Cardiac muscle cell (in vitro differentiated cells and primary cell): ENCODE measurements at places on chromosomes 5 and 9. TPM values are rescaled to one million over a fixed set of nuclear protein-coding genes. Genes with fewer than 3 reads are reported as not detected.
A peak's percentile ranks its signal among the peaks of the same experiment; 100 is the strongest.

GRCh38 chr5:62256161-62257019, 49.6 kb upstream of the KIF2A start:
- no peak overlapping the region for H3K4me3 ChIP-seq
- H3K27ac ChIP-seq: no peak overlapping the region
- no peaks in the 10 kb centered on the region for H3K36me3 ChIP-seq
- no peak for DNase-seq
- no peaks in the 10 kb centered on the region for H3K4me1 ChIP-seq

GRCh38 chr5:150780187-150780692, 1.7 kb downstream of the SMIM3 start:
- peaks cover 7% of the 10 kb centered on the region for H3K4me1 ChIP-seq
- no peaks in the 10 kb centered on the region for H3K36me3 ChIP-seq
- no peak overlapping the region for H3K4me3 ChIP-seq
- no peaks in the 10 kb centered on the region for H3K27me3 ChIP-seq
- DNase-seq: peak; percentile 44

The SPINK13 gene
- not detected in 2 replicates for total RNA-seq

- peaks cover 15% of the 10 kb centered on the region for H3K4me1 ChIP-seq
- H3K36me3 ChIP-seq: no peaks in the 10 kb centered on the region
- H3K27ac ChIP-seq: peak overlapping the region; percentile 41
Measured at GRCh38 chr9:69265891-69266290, 59.1 kb upstream of the ENTREP1 start.

DNA sequence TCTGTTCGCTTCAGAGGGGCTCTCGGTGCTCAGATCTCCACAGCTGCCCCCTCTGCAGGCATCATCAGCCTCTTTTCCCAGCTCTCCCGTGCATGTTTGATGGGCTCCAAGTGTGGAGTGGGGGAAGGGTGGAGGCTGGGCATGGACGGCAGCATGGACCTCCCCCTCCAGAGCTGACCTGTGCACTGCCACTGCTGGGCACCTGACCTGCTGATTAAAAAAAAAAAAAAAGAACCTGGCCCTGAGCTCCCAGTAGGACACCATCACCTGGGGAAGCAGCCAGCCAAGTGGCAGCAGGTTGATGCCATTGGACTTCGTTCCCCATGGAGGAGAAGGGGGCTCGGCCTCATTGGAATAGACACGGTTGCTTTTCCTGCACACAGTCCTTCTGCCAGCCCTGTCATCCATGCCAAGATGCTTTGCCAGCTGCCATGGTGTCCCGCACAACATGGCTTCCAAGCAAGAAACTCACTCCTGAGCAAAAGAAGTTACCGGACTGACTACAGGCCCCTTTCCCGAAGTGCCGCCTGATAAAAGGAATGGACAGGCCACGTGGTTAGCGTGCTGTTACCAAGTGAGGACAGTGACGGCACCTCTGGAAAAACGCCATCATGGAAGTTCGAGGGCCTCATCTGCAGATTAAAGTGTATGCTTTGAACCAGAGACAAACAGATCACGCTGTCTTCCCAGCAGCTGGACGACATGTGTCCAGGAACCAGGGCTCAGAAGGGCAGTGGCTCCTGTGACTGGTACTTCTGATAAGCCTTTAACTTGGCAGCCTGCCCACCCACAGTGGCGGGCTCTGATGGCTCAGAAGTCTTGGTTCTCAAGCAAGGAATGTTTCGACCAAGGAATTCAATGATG, 14.7 kb upstream of the BRD3OS start:
- H3K4me3 ChIP-seq: no peak overlapping the region
- no peaks in the 10 kb centered on the region for H3K36me3 ChIP-seq
- H3K4me1 ChIP-seq: no peaks in the 10 kb centered on the region
- DNase-seq: peak; percentile 18
- H3K27me3 ChIP-seq: no peaks in the 10 kb centered on the region

- H3K27ac ChIP-seq: no peak overlapping the region
- H3K36me3 ChIP-seq: no peaks in the 10 kb centered on the region
- H3K4me1 ChIP-seq: peaks cover 20% of the 10 kb centered on the region
- peaks cover 35% of the 10 kb centered on the region for H3K27me3 ChIP-seq
- no peak for DNase-seq
Measured at GRCh38 chr5:154466671-154467070, 11.4 kb downstream of the HAND1 start.

DNA sequence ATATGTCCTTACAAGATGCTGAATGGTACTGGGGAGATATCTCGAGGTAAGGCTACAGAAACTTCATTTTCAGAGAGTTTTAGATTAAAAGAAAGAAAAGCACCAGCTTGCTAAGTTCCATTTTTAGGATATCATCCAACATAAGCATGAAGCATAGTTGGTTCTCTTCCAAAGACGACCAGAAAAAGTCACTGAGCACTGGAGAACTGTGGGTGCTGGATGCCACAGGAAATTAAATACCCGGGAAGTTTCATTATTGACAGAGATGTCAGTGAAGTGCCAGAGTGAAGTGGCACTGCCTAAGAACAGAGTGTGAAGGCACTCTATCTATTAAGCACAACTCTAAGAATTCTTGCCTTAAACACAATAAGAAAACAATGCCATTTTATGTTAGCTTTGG, 76.8 kb downstream of the PIK3R1 start:
- H3K27ac ChIP-seq: no peak overlapping the region
- H3K4me3 ChIP-seq: no peak overlapping the region
- no peaks in the 10 kb centered on the region for H3K27me3 ChIP-seq
- peaks cover 47% of the 10 kb centered on the region for H3K36me3 ChIP-seq
- H3K4me1 ChIP-seq: peaks cover 34% of the 10 kb centered on the region

The FAM221B gene
- not detected in 2 replicates for total RNA-seq

The CDH9 gene
- not detected in 2 replicates for total RNA-seq

DNA sequence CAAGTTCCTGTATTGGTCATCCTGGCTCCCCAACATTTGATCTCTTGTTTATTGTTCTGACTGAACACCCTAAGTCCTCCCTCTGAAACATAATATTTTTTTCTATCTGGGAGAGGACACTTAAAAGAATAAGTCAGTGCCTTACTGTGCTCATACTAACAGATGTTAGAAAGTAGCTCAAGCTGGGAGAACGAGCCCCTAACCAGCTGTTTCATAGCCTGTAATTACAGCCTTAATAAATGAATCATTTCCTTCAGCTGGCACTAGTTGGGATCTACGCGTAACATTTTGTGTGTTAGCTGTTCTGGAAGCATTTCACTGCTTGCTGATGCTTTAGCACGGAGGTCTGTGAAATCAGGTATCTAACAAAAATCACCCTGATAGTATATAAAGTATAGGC, 345.9 kb upstream of the RIOK2 start:
- H3K27me3 ChIP-seq: no peaks in the 10 kb centered on the region
- no peak for DNase-seq
- no peak overlapping the region for H3K27ac ChIP-seq
- no peak overlapping the region for H3K4me3 ChIP-seq
- H3K4me1 ChIP-seq: no peaks in the 10 kb centered on the region

DNA sequence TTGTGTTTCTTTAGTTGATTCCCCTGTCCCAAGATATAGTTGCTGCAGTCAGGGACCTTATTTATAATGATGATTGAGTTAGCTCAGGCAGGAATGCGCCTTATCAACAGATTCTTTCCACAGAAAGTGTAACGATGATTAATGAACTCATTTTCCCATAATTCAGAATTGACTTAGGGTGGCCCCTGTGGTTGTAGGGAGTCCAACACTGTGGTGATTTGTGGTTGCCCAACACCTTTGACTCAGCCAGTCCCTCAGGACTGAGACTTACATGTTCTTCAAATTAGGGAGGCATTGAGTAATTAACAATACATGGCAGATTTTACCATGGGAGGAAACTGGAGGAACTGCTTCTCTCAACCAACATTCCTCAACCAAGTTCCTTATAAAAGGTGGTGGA, 221.9 kb downstream of the GABRG2 start:
- H3K4me3 ChIP-seq: no peak overlapping the region
- no peaks in the 10 kb centered on the region for H3K36me3 ChIP-seq
- H3K27ac ChIP-seq: no peak overlapping the region
- no peaks in the 10 kb centered on the region for H3K27me3 ChIP-seq

GRCh38 chr5:176646707-176647029, 616 bp upstream of the TSPAN17 start:
- H3K27me3 ChIP-seq: no peaks in the 10 kb centered on the region
- no peaks in the 10 kb centered on the region for H3K36me3 ChIP-seq
- H3K4me1 ChIP-seq: no peaks in the 10 kb centered on the region
- no peak for DNase-seq
- H3K4me3 ChIP-seq: no peak overlapping the region
- H3K27ac ChIP-seq: no peak overlapping the region

The LMX1B gene
- total RNA-seq: 0.14 TPM in 1 of 2 replicates, not detected in the other

The NPM1 gene
- 660 and 1,115 TPM in 2 replicates for total RNA-seq

- peak overlapping the region; percentile 59 for H3K27ac ChIP-seq
- no peaks in the 10 kb centered on the region for H3K36me3 ChIP-seq
- no peaks in the 10 kb centered on the region for H3K27me3 ChIP-seq
- DNase-seq: peak; percentile 27
- no peak overlapping the region for H3K4me3 ChIP-seq
- H3K4me1 ChIP-seq: peaks cover 22% of the 10 kb centered on the region
Measured at GRCh38 chr5:124056991-124057723, 545.2 kb downstream of the CSNK1G3 start.

DNA sequence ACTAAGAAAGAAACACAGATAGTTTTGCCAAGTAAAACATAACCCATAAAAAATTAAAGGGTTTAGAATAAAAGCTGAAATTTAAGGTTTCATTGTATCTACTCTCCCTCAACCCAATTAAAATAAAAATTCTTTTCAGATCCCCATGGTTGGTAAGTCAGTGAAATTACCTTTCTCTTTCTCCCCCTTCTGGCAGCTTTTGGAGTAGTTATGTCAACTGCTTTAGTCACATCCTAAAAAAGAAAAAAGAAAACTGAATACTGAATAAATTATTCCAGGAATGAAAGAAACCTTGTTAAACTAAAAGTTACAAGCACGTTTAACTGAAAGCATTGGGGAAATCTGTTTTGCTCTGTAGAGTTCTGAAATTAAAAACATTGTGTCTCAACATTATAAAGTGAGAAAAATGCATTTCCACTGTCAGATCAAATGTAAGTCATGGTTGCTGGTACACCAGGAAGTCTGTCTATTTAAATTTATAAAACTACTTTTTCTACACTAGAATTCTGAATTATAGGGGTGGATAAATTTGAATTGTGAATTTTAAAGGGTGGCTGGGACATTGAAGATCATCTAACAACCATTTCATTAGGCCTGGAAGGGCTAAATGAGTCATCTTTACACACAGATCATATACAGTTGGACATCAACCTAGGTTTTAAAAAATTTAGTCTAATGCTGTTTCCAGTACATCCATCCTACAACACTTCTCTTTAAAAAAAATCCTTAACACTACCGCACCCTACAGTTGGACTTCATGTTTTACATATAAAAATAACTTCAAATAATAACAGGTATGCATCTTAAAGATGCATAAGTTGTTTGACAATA, 24.7 kb downstream of the PSIP1 start:
- H3K27me3 ChIP-seq: no peaks in the 10 kb centered on the region
- no peak overlapping the region for H3K27ac ChIP-seq
- no peaks in the 10 kb centered on the region for H3K4me1 ChIP-seq
- no peak overlapping the region for H3K4me3 ChIP-seq

The SPINK4 gene
- 7.8 TPM in 1 of 2 replicates, not detected in the other for total RNA-seq

DNA sequence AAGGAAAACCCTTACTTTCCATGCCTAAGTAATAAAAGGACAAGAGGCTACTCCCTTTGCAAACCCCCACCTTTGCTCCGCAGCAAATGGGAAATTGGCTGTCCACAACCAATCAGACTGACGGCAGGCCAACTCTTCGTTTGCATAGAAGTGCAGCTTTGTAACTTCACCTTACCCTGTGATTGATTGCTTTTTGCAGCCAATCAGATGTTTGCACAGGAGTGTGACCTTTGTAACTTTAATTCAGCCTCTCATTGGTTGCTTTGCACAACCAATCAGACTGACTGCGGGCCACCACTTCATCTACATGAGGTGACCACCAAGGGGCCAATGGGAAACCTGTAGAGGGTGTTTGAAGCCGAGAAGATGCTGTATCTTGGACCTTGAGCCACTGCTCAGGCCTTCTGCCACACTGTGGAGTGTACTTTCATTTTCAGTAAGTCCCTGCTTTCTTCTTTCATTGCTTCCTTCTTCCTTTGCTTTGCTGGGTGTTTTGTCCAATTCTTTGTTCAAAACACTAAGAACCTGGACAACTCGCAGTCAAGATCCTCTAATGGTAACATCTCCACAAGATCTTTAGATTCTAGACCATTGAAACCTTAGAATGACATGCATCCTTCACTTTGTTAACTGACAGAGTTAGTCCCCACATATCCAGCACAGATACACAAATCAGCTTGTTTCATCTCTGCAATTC, 51.3 kb upstream of the FREM1 start:
- no peak overlapping the region for H3K27ac ChIP-seq
- no peaks in the 10 kb centered on the region for H3K4me1 ChIP-seq
- DNase-seq: no peak
- H3K4me3 ChIP-seq: no peak overlapping the region
- no peaks in the 10 kb centered on the region for H3K27me3 ChIP-seq

DNA sequence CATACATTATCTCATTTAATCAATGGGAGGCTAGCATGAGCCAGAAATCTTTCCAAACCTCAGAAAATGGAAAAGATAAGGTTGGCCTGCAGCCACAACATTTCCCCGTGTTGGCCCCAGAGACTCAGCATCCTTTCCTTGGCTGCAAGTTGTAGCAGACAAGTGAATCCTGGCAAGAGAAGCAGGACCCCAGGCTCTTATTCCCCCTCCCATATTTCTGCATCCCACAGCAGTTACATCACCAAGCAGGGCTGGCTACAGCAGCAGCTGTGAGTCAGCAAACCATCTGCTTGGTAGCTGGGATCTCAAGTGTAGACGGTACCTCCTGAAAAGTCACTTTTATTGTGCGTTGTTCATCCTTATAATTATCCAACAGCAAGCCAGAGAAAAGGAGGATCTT, 212.4 kb downstream of the GNA14 start:
- peak; percentile 85 for DNase-seq
- H3K4me3 ChIP-seq: no peak overlapping the region
- no peak overlapping the region for H3K27ac ChIP-seq
- H3K4me1 ChIP-seq: no peaks in the 10 kb centered on the region
- no peaks in the 10 kb centered on the region for H3K27me3 ChIP-seq
- H3K36me3 ChIP-seq: no peaks in the 10 kb centered on the region

DNA sequence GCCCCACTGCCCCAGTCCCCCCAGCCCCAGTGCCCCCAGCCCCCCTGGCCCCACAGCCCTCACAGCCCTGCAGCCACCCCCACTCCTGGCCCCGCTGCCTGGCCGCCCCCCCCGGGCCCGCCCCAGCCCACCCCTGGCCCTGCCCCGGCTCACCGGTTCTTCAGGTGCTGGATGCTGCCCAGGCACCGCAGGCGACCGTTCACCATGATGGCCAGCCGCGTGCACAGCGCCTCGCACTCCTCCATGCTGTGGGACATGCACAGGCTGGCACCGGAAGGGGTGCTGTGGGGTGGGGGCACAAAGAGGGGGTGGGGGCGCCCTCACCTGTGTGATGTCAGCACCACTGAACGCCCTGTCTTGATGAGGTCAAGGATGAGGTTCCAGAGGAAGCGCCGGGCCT, 12.8 kb upstream of the CLIC3 start:
- no peak overlapping the region for H3K27ac ChIP-seq
- peaks cover 3% of the 10 kb centered on the region for H3K36me3 ChIP-seq
- no peaks in the 10 kb centered on the region for H3K4me1 ChIP-seq
- no peak for DNase-seq
- no peak overlapping the region for H3K4me3 ChIP-seq

- no peaks in the 10 kb centered on the region for H3K36me3 ChIP-seq
- no peak overlapping the region for H3K4me3 ChIP-seq
- H3K27me3 ChIP-seq: no peaks in the 10 kb centered on the region
Measured at GRCh38 chr5:113187906-113188305, 211.3 kb downstream of the DCP2 start.

- H3K27me3 ChIP-seq: peaks cover 73% of the 10 kb centered on the region
- H3K4me1 ChIP-seq: peaks cover 7% of the 10 kb centered on the region
- H3K4me3 ChIP-seq: peak overlapping the region; percentile 47
- no peak overlapping the region for H3K27ac ChIP-seq
- DNase-seq: no peak
Measured at GRCh38 chr9:83538890-83539238, 663 bp upstream of the FRMD3 start.
